ENCODE measurements at places on chromosomes 4 and X.

DNA sequence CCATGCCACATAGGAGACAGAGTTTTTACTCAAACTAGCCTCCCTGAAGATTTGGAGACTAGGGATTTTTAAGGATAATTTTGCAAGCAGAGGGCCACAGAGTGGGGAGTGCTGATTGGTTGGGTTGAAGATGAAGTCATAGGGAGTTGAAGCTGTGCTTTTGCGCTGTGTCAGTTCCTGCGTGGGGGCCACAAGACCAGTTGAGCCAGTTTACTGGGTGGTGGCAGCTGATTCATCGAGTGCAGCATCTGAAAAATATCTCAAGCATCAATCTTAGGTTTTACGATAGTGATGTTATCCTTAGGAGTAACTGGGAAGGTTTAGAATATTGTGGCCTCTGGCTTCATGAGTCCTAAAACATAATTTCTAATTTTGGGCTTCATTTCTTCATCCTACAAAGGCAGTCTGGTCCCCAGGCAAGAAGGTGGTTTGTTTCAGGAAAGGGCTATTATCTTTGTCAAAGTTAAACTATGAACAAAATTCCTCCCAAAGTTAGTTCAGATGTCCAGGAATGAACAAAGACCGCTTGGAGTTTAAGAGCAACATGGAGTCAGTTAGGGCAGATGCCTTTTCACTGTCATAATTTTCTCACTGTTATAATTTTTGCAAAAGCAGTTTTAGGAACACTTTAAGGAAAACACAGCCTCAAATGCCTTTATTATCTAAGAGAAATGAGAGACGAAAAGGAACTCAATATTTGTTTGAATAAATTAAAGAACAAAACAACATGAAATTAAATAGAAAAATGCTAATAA is 960.8 kb upstream of the PRKX start:
- no peak for DNase-seq

GRCh38 chr4:154506253-154506652 is 14.7 kb upstream of the DCHS2 start:
- DNase-seq: no peak

- DNase-seq: no peak
Observed at GRCh38 chr4:153950100-153950979, 161.5 kb upstream of the SFRP2 start.

DNA sequence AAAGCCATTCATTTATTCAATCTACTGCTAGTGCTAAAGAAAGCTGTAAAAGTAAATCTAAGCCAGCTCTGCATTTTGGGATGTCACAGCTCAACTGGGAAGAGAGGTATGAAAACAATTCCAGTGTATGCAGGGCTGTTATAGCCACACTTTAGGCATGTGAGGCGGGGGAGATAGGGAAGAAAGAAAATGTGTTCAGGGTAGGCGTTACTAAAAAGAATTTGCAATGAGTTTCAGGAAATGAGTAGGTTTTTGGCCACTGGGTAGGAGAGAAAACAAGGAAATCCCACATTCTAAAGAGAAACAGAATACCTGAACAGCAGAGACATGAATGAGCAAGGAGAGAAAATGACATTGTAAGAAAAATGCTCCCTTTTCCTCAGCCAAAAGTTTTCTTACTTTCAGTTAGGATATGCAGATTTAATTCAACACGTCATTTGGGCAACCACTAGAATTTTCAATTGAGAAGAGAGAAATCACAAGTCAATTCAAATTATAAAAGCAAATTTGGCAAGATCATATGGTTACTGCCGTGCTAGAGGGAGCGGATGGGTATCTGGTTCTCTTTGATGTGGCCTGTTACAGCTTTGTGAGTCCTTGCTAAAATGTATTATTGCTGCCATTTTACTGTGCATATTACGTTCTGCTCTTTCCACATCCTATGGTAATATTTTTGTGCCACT is 226.3 kb downstream of the KCNIP4 start:
- DNase-seq: no peak

GRCh38 chr4:25007598-25007997 is 23.1 kb downstream of the LGI2 start:
- no peak for DNase-seq

GRCh38 chr4:184252136-184253071 is 34.7 kb upstream of the ENPP6 start:
- no peak for DNase-seq

DNA sequence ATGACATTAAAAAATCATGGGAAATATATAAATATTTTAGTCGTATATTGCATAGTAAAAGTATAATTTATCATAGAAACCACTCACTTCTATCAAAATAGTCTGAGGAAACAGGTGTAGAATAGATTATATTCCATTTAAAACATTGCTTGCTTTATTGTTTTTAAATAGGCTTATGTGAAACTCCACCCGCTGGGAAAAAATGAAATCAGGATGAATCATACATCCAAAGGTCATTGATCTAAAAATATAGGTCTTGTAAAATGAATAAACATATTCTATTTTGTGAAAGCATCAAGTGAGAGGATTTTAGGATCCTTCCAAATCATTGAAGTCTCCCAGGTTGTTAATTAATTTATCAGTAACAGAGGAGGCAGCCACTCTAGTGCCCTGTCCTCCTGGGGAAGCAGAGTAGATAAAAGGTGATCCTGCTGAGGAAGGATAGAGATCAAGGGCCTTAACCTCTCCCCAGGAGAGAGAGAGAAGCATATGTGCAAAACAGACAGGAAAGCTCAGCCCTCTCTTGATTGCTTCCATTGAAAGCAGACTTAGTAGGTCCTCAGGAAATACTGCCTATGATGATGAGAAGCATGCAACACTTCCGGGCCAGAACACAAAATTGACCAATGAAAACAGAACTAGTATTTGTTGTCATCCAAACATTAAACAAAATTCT is 96.8 kb upstream of the MAP9 start:
- DNase-seq: no peak

GRCh38 chrX:47515941-47516665 is 33.1 kb upstream of the ZNF41 start:
- DNase-seq: no peak
